ENCODE measurements at places on chromosomes 5 and 9. TPM values are rescaled to one million over a fixed set of nuclear protein-coding genes. Genes with fewer than 3 reads are reported as not detected.

C9orf50 gene
- not detected for total RNA-seq

TMEM252 gene
- total RNA-seq, result not detected

PPIP5K2 gene
- total RNA-seq, result 31.8 TPM

PCDHA12 gene
- total RNA-seq, result 0.16 TPM

C5orf52 gene
- total RNA-seq, result not detected

BNC2 gene
- total RNA-seq, result 32.4 TPM

SLC46A2 gene
- not detected for total RNA-seq

DNA sequence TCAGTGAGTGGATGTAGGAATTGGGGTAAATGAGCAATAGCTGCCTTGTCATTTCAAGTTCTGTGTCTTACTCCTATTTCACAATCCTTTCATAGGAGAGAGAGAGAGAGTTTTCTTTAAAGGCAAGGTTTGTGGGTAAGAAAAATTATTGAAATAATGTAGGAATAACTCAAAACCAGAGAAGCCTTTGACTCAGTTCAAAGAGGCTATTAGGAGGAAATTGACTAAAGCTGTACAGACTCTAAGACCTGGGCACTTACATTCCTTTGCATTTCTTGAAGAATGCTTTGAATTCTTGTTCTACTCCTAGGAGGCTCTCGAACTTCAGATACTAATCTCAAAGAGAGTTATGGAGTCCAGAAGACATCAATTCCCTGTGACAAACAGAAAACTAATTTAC is 257.1 kb downstream of the FBXL7 start:
- peak; percentile 5 for DNase-seq

DNA sequence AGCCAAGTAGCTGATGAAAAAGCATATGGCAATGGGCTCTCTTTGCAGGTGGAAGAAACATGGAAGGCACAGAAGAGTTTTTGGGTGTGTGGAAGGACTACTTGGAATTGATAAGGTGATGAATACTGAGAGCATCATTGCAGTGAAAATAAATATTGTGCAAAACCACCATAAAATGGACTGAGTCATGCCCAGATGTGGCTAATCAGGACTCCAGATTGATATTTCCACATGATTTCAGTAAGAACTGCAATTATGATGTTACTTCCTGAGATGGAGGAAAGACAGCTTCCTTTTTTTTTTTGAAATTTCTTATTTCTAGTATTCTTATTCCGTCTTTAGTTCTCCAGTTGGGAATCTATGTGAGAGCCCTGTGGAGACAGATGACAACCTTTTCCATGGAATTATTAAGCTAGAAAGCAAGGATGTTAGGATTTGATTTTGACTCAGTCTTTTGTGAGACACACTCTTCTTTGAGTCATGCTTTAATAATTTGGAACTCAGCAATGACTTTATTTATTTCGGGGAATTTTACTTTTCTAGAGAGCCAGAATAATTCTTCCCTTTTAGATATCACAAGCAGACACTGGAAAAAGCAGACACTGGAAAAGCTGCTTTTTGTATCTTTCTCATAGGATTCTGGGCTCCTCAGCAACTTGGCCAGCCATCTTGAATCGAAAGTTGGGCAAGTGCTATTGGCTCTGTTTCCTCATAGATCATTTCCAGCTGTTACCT is 94.2 kb upstream of the VCAN start:
- peak; percentile 9 for DNase-seq

GRCh38 chr5:174693697-174694385 is 30.5 kb upstream of the MSX2 start:
- DNase-seq, result no peak

- DNase-seq, result no peak
These were observed 43.7 kb downstream of the OR2V1 start for GRCh38 chr5:181087309-181087708.

DNA sequence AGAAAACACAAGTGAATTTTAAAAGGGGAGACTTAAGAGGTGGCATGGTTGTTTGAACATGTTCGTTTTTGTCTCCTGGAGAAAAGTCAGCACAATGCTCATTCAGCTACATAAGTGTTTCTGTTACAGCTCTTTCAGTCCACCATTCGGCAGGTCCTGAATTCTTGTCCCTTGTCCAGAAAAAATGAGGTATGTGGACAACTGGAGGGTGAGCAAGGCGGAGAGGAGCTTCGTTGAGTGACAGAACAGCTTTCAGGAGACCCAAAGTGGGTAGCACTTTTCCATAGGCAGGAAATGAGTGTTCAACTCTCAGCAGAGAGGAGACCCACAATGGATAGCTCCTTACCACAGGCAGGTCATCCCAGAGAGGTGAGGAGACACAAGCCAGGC is 4.9 kb downstream of the PDCD1LG2 start:
- peak; percentile 53 for DNase-seq

GRCh38 chr5:6501701-6502100 is 53.0 kb downstream of the UBE2QL1 start:
- no peak for DNase-seq

DNA sequence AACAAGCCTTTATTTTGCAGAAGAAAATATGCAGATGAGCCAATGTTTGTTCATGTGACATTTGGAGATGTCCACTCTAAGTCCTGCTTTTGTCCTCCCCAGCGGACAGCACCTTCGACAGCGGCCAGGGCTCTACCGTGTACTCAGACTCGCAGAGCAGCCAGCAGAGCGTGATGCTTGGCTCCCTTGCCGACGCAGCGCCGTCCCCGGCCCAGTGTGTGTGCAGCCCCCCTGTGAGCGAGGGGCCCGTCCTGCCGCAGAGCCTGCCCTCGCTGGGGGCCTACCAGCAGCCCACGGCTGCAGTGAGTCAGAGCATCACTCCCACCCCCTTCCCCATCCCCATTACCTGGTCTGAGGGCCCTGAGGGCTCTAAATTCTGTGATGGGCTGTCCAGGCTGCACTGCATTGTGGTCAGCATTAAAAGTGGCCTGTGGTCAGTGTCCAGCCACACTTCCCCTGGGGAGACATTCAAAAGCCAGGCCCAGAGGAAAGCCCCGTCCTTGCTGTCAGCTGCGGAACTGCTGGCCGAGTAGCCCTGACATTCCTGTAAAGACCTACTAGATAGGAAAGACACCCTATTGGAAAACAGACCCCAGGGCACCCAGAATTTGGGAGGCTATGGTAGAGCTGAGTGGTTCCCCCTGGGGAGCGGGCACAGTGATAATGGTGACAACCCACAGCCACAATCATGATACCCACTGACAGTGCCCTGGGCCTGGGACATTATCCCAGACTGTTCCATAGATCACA is 69.0 kb downstream of the WNK2 start:
- peak; percentile 48 for DNase-seq

DNA sequence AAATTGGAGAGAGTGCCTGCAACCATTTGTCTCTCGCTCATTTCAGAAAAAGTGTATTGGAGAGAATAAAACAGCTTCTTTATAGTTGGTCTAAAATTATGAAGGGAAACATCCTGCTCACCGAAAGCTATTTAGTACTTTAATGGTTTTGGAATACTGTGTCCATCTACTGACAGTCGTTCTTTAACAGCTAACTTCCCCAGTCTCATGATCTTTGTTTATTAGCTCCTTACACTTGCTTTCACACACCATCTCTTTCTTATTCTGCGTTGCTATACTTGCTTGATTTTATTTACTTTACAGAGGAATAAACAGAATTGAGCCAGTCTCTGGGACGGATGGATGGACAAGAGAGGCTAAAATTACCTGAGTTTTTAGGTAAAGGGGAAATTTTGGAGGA is 229.3 kb downstream of the CCDC171 start:
- DNase-seq, result no peak

- no peak for DNase-seq
These were observed 15.2 kb upstream of the TAF11L2 start for GRCh38 chr5:17482790-17483189.

DNA sequence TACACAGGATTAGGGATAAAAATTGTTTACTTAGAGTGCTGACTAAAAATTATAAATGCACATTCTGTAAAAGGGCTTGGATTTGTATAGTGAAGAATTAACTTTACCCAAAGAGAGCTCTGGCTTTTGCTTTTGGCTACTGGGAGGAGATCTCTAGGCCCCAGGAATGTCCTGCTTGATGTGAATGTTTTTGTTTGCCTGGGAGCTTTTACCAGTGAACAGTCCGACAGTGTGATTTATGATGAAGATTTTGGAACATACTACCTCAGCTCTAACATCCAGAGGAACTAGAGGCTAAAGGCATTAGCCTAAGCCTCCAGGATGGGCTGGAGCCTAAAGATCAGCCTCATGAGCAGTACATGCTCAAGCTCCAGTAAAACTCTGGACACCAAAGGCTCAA is 103.7 kb upstream of the RFX3 start:
- DNase-seq, result no peak

GRCh38 chr9:136947955-136948510 is 3.0 kb downstream of the C8G start:
- DNase-seq, result peak; percentile 74

DNA sequence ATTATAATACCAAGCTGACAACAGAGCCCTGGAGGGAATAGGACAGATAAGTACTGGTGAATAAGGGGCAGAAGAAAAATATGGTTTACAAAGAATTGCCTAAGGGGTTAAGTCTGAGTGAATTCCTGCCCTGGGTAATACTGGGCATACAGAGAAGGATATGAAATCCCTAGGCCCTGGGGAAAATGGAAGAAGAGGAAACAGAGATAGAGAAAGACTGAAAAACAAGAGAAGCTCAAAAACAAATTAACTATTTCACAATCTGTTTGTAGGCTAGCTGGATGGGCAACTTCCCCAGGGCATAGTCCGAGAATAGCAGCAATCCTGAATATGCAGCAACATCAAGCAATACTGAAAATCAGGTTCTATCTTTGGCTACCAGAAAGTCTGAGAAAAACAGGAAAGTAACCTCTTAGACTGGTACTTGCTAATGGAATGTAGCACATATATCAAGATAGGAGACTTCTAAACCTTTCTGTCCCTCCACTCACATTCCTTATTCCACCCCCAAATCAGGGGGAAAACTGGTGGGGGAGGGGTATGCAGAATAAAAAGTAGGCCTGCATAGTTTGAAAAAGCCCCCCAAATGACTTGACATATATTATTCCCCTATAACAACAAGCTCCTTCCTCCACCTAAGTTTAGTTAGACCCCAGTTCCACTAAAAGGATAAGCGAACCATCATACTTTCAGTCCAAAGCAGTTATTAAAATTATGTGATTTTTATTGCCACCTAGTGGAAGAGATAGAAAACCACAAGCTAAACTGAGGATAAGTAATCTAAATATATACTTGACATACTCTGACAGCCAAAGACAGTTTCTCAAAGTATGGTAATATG is 20.6 kb downstream of the SLC38A9 start:
- peak; percentile 70 for DNase-seq

DNA sequence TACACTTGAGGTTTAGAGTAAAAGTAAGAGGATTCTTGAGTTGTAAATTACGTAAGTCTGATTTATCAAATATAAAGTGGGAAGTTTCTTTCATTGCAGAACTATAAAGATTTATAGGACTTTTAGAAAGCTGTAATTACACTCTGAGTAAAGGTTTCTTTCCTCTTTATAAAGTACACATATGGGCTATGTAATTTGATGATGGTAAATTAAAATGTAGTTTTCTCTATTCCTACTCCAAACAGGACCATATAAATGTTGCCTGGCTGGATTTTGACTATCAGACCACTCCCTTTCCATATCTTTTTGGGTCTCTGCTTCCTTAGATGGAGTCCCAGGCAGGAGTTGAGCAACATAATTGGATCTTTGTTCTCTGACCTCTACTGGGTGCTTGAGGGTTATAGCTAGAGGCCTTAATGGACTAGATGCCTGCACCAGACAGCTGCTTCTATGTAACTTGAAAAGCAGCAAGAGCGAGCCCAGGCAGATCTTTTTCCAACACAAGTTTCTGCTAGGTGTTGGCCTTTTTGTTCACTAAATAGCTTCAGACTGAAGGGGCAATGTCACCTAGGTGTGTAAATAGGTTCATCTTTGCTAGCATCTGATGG is 11.4 kb upstream of the TEX48 start:
- peak; percentile 50 for DNase-seq

DNA sequence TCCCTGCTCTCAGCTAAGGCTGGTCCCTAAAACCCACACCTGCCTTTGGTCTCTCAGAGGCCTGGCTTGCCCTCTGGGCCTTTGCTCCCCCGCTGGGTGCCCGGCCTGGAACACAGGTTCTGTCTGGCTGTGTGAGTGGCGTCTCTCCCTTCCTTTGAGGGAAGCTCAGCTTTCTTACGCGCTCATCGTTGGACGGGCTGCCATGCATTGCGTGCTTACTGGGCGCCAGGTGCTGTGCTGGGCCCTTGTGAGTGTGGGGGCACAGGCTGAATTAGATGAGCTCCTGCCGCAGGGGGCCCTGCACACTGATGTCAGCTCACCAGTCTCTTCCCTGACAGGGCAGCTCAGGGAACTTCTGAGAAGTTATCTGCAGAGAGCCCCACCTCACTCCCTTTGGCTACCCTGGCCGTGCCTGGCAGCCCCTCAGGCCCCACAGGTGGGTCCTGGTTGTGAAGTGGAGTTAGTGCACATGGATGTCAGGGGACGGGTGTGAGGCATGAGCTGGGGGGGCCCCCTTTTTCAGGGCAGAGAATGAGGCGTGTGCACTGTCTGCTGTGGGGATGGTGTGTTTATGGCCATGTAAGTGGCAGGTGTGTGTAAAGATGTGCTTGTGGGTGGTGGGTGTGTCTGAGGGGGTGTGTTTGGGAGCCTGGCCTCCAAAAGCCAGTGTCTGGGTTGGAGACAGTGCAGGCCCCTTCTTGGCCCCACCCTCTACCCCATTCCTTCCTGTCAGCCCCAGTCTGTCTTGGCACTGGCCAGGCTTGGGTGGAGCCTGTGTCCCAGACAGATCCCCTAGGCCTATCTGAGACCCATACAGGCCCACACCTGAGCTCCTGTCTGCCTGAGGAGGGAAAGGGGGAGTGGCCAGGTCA is 7.5 kb upstream of the RMND5B start:
- DNase-seq, result no peak

GRCh38 chr9:38336341-38336740 is 56.2 kb upstream of the ALDH1B1 start:
- DNase-seq, result no peak

DNA sequence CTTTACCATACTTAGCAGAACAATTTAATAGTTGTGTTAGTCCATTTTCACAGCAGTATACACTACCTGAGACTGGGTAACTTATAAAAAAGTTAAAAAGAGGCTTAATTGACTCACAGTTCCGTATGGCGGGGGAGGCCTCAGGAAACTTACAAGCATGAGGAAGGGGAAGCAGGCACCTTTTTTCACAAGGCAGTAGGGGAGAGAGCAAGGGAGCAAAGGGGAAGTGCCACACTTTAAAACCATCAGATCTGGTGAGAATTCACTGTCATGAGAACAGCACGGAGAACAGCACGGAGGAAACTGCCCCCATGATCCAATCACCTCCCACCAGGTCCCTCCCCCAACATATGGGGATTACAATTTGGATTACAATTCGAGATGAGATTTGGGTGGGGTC is 269.9 kb downstream of the MTRR start:
- no peak for DNase-seq

- no peak for DNase-seq
These were observed 23.3 kb downstream of the SLC1A3 start for GRCh38 chr5:36629729-36630128.

- peak; percentile 100 for DNase-seq
These were observed 74.2 kb downstream of the SHB start for GRCh38 chr9:37994639-37995347.

- peak; percentile 18 for DNase-seq
These were observed 113.0 kb downstream of the RPS23 start for GRCh38 chr5:82164977-82165713.

- DNase-seq, result peak; percentile 11
These were observed 33.6 kb downstream of the SNX30 start for GRCh38 chr9:112784020-112784785.
